ENCODE measurements at places on chromosomes 6 and 20. TPM values are rescaled to one million over a fixed set of nuclear protein-coding genes. Genes with fewer than 3 reads are reported as not detected.

GRCh38 chr6:139442188-139442671, 67.8 kb upstream of the CITED2 start:
- DNase-seq: peak; percentile 64

The CDK5RAP1 gene
- 49.9 TPM for total RNA-seq

GRCh38 chr6:12490351-12490903, 200.3 kb downstream of the EDN1 start:
- no peak for DNase-seq

- no peak for DNase-seq
Measured at GRCh38 chr6:150191809-150192208, 49.0 kb downstream of the PPP1R14C start.

The RIMS4 gene
- not detected for total RNA-seq

The DAAM2 gene
- not detected for total RNA-seq

The NHLRC1 gene
- 0.09 TPM for total RNA-seq

GRCh38 chr20:45781391-45781931, 10.2 kb downstream of the WFDC3 start:
- DNase-seq: no peak

The ANKRD66 gene
- total RNA-seq: not detected

The GUCA1A gene
- not detected for total RNA-seq

- DNase-seq: peak; percentile 76
Measured at GRCh38 chr6:87066449-87067333, 28.2 kb downstream of the CGA start.

The FOXP4 gene
- total RNA-seq: 16.9 TPM

GRCh38 chr6:154301839-154302752, 54.5 kb downstream of the IPCEF1 start:
- peak; percentile 67 for DNase-seq

The NSFL1C gene
- 109 TPM for total RNA-seq

- DNase-seq: no peak
Measured at GRCh38 chr20:23415555-23415954, 5.7 kb downstream of the NAPB start.

GRCh38 chr6:21147995-21148394, 445.6 kb upstream of the SOX4 start:
- DNase-seq: no peak

The MTFR2 gene
- 24.6 TPM for total RNA-seq

- DNase-seq: peak; percentile 63
Measured at GRCh38 chr6:106180208-106180607, 94.1 kb downstream of the PRDM1 start.

DNA sequence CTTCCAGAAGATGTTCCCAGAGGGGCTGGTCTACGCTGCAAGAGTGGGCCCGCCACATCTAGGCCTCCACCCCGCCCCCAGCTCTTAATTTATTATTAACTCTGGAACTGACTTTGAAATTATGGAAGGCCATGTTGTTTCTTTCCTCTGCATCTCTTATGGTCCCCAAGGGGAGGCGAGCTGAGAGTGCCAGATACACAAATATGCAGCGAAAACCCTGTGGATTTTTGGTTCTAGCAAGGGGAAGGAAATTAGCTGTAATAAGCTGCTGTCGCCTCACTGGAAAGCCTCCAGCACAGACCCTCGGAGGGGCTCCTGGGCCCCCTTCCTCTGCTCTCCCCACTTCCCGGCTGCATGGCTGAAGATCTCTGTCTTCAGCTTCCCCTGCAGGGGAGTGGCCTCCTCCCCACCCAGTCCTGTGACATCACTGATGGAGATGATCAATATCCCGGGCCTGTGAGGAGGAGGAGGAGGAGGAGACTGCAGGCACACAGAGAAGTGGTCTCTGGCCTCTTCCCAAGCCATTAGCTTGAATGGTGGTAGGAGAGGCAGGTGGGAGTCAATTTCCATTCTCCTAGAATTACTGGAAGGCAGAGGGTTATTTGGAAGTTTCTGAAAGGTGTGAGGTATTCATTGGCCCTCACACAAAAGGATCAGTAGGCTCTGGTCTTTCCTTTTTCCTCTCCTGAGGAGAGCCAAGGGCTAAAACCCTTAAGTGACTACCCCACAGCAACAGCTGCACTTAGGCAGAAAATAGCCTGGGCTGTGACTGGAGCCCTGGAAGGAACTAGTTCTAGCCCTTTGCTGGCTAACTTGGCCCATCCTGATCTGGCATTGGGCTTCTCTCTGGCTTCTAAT, 39.7 kb upstream of the CCDC167 start:
- no peak for DNase-seq

DNA sequence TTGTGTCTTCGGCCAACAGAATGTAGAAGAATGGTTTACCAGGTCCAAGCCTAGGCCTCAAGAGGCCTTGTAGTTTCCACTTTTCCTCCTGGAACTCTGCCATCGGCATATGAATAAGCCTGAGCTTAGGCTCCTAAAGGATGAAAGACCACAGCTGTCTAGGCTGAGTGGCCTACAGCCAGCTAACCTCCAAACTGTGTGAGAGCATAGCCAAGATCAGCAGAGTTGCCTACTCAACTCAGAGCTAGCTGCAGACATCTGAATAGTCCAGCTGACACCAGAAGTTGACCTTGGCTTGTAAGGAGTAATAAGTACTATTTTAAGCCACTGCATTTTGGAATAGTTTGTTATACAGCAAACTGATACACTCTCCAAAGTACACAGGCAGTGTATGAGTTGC, 52.6 kb upstream of the SMIM29 start:
- DNase-seq: no peak

The ZFP64 gene
- total RNA-seq: 12.8 TPM

DNA sequence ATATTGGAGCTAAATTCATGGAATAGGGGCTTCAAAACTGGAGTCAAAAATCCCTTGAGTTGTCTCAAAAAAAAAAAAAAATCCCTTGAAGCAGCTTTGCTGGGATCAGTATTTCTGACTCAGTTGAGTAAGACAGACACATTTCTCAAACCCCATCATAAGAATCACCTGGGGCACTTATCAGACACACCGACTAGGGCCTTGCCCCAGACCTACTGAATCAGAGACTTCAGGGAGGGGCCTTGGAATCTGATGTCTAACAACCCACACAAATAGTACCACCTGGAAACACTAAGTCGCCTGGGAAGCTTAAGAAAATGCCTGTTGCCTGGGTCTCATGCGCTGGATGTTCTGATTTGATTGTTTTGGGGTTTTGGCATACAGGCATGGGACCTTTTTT, 44.9 kb upstream of the RNF144B start:
- no peak for DNase-seq

- no peak for DNase-seq
Measured at GRCh38 chr20:35215066-35215956, 11.2 kb upstream of the MMP24 start.

GRCh38 chr6:15744818-15745402, 82.1 kb upstream of the DTNBP1 start:
- DNase-seq: peak; percentile 43

The HCRTR2 gene
- not detected for total RNA-seq

DNA sequence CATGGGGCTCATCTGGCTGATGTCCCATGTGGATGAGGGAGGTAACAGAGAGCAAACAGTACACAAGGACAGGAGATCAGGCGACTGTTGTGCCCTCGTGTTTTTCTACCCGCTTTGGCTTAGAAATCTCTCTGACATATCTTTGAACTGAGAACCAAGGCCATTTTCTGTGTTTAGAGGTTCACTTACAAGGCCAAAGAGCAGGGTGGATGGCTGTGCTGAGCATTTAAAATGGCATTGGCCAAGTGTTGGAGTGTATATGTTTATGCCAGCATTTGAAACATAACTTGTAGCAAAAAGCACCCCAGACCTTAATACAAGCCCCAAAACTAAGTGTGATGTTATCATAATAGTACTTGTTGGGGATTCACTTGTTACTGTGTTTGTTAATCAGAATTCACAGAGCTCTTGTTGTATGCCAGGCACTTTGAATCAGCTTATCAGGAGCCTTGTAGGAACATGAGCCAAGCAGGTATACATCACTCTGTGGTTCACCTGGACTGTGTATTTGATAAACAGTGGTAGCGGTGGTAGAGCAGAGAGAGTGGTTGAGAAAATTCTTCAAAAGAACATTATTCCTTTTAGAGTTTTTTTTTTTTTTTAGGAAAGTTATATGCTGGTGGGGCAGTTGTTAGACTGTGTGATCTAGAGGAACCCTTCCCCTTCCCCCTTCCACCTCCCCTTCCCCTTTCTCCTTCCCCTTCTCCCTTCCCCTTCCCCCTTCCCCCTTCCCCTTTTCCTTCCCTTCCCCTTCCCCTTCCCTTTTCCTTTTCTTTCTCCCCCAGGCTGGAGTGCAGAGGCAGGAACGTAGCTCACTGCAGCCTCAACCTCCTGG, 71.3 kb downstream of the ATRN start:
- DNase-seq: no peak

DNA sequence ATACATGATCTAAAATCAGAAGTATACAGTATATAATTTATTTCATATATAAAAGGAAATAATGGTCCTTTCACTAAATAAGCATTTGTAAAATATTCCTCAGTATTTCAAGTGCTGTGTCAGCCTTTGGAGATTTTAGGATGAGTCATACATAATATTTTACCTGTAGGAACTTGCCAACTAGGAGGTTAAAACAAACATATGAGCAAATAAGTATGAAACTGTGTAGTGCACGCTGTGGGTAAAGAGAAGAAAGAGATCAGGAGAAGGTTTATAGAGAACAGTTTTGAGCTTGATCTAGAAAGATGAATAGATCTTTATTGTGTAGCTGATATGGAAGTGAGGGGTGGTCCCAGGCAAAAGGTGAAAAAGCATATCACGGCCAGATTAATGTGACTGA, 169.9 kb upstream of the RNF217 start:
- no peak for DNase-seq

The GTSF1L gene
- not detected for total RNA-seq

- DNase-seq: no peak
Measured at GRCh38 chr20:11274141-11274594, 600.4 kb upstream of the JAG1 start.

The TMEM74B gene
- 1.9 TPM for total RNA-seq

- no peak for DNase-seq
Measured at GRCh38 chr20:37513779-37514359, 7.2 kb upstream of the NNAT start.

DNA sequence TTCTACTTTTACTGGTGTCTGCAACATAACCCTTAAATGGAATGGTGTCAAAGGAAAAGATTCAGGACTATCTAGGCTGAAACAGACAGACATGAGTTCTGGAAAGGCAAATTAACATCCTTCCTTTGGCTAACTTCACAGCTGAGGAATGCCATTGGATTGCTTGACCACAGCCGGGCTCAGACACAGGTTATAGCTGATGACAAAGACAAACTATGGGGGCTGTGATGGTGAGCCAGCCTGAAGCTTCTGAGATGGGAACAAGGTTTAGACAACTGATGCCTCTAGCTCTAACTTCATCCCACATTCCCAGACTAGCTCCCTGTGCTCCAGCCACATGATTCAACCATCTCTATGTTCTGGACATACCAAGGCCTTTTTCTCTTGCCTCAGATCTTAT, 15.3 kb downstream of the POLR1C start:
- DNase-seq: no peak

GRCh38 chr20:22720206-22720605, 135.8 kb upstream of the FOXA2 start:
- no peak for DNase-seq

The TMEM244 gene
- not detected for total RNA-seq

DNA sequence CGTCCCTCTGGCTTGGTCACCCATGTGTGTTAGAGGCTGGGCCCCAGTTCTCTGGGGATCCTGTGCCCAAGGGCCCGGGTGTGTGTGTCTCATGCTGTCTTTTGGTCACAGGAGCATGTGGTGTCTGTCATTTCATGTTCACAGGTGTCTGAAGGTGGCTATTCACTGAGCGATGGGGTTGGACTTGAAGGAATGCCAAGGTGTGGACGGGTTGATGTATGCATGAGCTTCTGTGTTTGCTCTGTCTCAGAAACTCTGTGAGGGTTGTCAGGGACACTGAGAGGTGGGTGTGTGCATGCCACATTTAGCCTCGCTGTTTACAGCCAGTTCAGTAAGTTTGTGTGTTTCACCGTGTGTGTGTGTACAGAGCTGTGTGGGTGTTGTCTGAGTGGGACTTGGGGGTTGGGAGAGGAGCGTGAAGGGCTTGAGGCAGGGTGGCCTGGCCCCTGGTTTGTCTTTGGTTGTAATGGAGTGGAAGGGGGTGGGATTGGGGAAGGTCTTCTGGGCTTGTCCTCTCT, 1.2 kb downstream of the DDR1 start:
- peak; percentile 67 for DNase-seq

The CRISP3 gene
- not detected for total RNA-seq

- DNase-seq: no peak
Measured at GRCh38 chr20:46786566-46786965, 77.1 kb downstream of the SLC2A10 start.

- no peak for DNase-seq
Measured at GRCh38 chr6:19879663-19880062, 42.5 kb downstream of the ID4 start.

- DNase-seq: no peak
Measured at GRCh38 chr6:7264686-7265384, 48.2 kb downstream of the SSR1 start.

GRCh38 chr20:48949304-48950170, 28.0 kb downstream of the ARFGEF2 start:
- no peak for DNase-seq

- no peak for DNase-seq
Measured at GRCh38 chr20:32888636-32889035, 29.9 kb downstream of the EFCAB8 start.

DNA sequence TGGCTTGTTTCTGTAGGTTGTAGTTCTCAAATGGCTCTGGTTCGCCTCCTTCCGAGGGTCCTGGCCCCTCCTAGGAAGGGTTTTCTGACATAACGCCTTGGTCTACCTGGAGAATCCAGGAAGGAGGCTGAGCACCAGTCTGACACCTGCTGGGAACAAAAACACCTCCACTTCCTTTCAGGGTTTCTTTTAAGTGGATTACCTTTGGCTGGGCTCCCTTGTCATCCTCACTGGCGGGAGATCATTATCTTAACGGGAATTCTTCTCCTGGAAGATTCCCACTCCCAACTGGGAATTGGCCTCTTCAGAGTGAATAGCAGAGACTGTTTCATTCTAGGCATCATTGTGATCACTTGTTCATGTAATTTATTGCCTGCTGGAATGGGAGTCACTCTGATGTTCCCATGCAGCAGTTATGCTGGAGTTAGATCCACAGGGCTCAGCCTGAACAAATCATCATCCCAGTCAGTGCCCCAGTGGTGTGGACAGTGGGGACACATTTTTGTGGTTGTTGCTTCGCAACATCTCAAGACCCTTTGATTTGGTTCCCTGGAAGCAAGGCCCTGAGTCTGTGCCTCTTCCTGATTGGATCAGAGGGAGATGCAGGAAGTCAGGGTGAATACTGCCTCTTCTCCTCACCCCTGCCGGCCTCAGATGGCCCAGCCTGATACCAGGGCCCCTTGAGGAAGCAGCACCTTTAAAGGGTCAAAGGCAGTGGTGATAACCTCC, 49.1 kb downstream of the LYRM2 start:
- no peak for DNase-seq

DNA sequence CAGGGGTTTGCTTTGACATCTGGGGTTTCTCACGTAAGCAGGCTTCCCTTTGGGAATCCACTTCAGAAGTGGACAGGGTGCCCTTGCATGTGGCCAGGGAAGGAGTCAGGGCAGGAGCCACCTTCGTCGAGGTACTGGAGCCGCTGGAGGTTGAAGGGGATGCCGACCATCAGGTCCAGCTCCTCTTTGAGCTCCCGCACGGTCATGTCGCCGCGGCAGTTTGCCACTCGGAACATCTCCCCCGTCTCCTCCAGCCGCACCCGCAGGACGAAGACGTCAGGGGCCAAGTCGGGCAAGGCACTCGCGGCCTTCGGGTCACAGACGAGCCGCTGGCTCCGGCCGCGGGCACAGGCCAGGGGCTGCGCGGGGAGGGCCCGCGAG, 360 bp downstream of the ANKRD60 start:
- DNase-seq: no peak

The OLIG3 gene
- not detected for total RNA-seq

Data from activated CD4-positive, alpha-beta T cell treated with anti-CD3 and anti-CD28 coated beads, Interleukin-2, amount 10 ng/mL, durations not matched to agents 24 days and 14 days (primary cell).